Activated CD4-positive, alpha-beta memory T cell treated with anti-CD3 and anti-CD28 coated beads for 36 hours (primary cell): ENCODE measurements at places on chromosomes 4 and X.

DNA sequence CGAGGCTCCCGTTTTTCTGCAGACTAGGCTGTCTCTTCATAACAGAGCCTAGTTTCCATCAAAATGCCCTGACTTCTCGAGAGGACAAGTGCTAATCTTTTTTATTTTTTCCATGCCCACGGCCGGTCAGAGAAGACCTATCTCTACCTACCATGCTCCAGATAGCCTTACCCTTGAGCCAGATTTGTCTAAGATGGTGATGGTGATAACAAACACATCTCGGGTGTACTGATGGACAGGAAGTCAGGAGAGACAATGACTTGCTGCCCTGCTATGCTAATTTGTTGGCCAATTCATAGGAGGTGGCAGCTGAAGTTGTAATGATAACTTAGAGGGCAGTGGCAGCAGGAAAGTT is 42.2 kb upstream of the NKRF start:
- peaks cover 33% of the 10 kb centered on the region for H3K4me1 ChIP-seq
- H3K27ac ChIP-seq, result peak overlapping the region; percentile 97
- DNase-seq, result no peak
- H3K36me3 ChIP-seq, result peaks cover 29% of the 10 kb centered on the region
- peak overlapping the region; percentile 51 for H3K4me3 ChIP-seq
- no peaks in the 10 kb centered on the region for H3K27me3 ChIP-seq

GRCh38 chr4:152106781-152107321 is 346.0 kb upstream of the GATB start:
- peaks cover 68% of the 10 kb centered on the region for H3K4me1 ChIP-seq
- H3K27ac ChIP-seq, result no peak overlapping the region
- no peaks in the 10 kb centered on the region for H3K36me3 ChIP-seq
- DNase-seq, result no peak
- no peak overlapping the region for H3K4me3 ChIP-seq

DNA sequence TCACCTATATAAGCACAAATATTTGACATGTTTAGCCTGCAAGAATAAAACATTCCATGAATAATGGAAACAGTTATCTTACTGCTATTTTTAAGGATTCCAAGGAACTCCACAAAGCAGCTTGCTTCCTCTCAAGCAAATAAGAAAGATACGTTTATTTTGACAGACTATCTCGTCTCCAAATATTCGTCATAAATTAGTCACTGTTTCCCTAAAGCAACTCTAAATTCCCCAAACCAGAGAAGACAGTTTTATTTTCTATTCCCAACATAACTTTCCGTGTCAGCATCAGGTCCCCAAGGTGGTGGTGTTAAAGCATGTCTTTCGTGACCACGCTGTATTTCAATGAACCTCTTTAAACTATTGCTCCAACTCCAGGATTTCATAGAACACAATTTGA is 24.3 kb upstream of the DKK2 start:
- H3K27ac ChIP-seq, result no peak overlapping the region
- H3K4me3 ChIP-seq, result no peak overlapping the region
- H3K36me3 ChIP-seq, result no peaks in the 10 kb centered on the region
- DNase-seq, result no peak

DNA sequence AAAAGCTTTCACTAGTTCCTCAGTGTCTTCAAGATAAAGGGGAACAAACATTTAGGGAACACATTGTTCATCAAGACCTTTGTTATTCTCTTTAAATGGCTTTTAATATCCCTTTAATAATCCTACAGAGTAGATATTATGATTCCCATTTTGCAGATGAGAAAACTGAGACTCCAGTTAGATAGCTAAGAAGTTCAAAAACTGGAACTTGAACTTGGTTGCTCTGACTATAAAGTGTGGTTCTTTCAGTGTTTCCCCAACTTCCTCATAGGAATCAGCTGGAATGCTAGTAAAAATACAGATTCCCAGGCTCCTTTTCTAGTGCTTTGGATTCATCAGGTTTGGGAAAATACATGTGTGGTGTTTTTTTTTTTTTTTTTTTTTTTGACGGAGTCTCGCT is 37.7 kb downstream of the DLG3 start:
- H3K36me3 ChIP-seq, result peaks cover 4% of the 10 kb centered on the region
- H3K27me3 ChIP-seq, result no peaks in the 10 kb centered on the region
- no peak overlapping the region for H3K27ac ChIP-seq
- peaks cover 6% of the 10 kb centered on the region for H3K4me1 ChIP-seq
- no peak overlapping the region for H3K4me3 ChIP-seq

DNA sequence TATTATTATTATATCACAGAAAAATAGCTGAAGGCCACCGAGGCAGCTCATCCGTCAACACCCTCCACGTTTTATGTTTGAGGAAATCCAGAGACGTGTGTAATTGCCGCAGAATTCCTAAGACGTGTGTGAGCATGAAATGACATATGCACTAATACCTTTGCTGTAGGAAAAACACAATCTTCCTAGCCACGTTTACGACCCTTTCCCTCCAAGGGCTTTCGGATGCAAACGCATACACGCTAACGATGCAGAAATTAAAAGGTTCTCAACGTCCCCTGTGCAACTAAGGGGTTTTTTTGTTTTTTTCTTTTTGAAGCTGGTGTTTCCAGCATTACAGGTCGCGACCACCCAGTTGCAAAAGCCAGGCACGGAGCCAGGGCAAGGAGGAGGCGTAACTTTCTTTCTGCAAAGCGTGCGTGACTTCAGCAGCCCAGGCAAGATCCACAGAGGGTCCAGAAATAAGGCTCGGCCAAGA is 33.8 kb downstream of the CRLF2 start:
- H3K27me3 ChIP-seq, result no peaks in the 10 kb centered on the region
- H3K4me3 ChIP-seq, result no peak overlapping the region
- DNase-seq, result peak; percentile 34

GRCh38 chrX:110001740-110002299 is 1.1 kb upstream of the TMEM164 start:
- no peaks in the 10 kb centered on the region for H3K36me3 ChIP-seq
- peaks cover 30% of the 10 kb centered on the region for H3K4me1 ChIP-seq
- H3K27me3 ChIP-seq, result no peaks in the 10 kb centered on the region
- H3K27ac ChIP-seq, result peak overlapping the region; percentile 76
- no peak for DNase-seq

GRCh38 chr4:167943872-167944505 is 148.3 kb upstream of the ANXA10 start:
- no peaks in the 10 kb centered on the region for H3K27me3 ChIP-seq
- no peak overlapping the region for H3K27ac ChIP-seq
- H3K4me3 ChIP-seq, result no peak overlapping the region
- no peaks in the 10 kb centered on the region for H3K4me1 ChIP-seq

DNA sequence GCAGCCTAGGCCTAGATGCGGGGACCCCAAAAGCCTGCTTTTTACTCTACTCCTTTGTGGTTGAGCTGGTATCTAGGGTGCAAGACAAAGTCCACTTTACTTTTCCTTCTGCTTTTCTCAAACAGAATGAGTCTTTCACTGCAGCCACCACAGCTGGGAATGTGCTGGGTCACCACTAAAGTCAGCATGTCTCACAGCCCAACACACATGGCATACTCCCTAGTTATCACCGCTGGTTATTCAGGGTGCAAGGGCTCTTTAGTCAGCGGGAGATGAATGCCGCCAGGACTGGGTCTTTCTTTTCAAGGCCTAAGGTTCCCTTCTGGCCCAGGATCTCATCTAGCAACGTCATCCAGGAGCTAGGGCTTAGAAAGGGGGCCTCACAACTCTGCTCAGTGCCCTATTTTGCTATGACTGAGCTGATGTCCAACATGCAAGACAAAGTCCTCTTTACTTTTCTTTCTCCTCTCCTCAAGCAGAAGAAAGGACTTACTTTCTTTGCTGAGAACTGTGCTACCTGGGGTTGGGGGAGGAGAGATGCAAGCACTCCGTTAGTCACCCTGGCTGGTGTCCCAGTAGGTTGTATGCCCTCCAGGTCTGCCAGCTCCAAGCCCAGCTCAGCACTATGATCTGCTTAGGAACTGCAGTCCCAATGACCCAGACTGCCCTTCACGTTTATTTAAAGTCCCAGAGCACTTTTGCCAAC is 22.9 kb upstream of the STPG2 start:
- H3K4me3 ChIP-seq, result no peak overlapping the region
- no peaks in the 10 kb centered on the region for H3K27me3 ChIP-seq
- H3K4me1 ChIP-seq, result no peaks in the 10 kb centered on the region
- DNase-seq, result no peak
- no peaks in the 10 kb centered on the region for H3K36me3 ChIP-seq

- no peaks in the 10 kb centered on the region for H3K36me3 ChIP-seq
- H3K27me3 ChIP-seq, result no peaks in the 10 kb centered on the region
- DNase-seq, result no peak
- H3K4me3 ChIP-seq, result no peak overlapping the region
- no peak overlapping the region for H3K27ac ChIP-seq
- no peaks in the 10 kb centered on the region for H3K4me1 ChIP-seq
Measured at GRCh38 chrX:30373479-30373878, 64.3 kb upstream of the NR0B1 start.

DNA sequence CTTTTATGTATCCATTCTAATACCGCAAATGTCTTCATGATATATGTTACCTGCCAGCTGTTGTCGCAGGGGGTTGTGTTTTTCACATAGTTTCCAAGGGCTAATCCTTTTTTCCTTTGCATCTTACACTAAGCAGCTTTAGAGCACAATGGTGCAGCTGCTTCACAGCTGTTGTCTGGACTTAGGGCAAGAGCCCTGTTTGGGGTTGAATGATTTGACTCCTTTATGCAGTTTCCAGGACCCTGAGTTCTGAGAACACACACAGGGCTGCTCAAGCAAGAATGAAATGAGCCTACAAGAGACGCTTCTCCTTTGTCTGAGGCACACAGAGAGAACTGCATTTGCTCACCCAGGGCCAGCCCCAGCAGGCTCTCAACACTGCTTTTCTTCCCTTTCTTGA is 20.2 kb downstream of the CCNG2 start:
- H3K27ac ChIP-seq, result no peak overlapping the region
- no peak for DNase-seq
- H3K4me1 ChIP-seq, result no peaks in the 10 kb centered on the region
- peaks cover 2% of the 10 kb centered on the region for H3K27me3 ChIP-seq

GRCh38 chr4:187209921-187210613 is 486.4 kb upstream of the FAT1 start:
- no peak overlapping the region for H3K4me3 ChIP-seq
- DNase-seq, result no peak
- H3K36me3 ChIP-seq, result no peaks in the 10 kb centered on the region
- no peak overlapping the region for H3K27ac ChIP-seq
- H3K27me3 ChIP-seq, result no peaks in the 10 kb centered on the region

DNA sequence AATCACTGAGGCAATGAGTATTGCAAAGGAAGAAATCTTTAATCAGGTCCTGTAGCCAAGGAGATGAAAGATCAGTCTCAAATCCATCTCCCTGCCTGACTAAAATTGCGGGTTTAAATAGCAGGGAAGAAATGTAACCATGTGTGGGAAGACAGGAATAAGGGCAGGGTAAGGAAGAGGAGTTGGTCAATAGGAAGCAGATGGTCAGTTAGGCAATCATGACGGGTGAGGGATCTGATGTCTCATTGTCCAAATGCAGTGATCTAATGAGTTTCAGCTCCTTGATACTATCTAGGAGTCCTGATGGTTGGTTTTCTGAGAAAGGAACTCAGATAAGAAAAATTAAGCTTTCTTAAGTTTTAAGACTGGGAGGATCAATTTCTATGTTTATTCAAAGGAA is 200.8 kb downstream of the SPATA18 start:
- no peak overlapping the region for H3K4me3 ChIP-seq
- H3K27ac ChIP-seq, result no peak overlapping the region
- DNase-seq, result no peak
- H3K36me3 ChIP-seq, result no peaks in the 10 kb centered on the region

GRCh38 chr4:27050731-27051130 is 190.1 kb downstream of the STIM2 start:
- no peak overlapping the region for H3K4me3 ChIP-seq
- peaks cover 6% of the 10 kb centered on the region for H3K4me1 ChIP-seq
- H3K36me3 ChIP-seq, result no peaks in the 10 kb centered on the region
- DNase-seq, result no peak

DNA sequence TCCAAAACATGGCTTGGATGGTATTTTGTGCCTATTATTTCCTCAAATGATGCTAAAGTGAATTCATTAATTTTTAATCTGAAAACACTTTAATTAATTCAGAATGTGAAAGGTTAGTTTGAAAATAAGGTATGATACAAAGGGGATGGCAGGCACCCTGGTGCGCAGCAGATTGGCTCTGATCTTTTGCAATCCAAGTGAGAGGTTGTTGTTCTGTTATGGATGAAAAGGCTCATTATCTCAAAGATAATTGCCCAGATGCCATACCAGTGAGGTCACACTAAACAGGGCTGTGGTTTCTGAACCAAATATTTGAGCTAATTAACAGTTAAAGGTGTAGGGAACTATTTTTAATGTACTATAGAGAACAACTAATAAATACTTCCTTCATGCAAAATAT is 504.9 kb downstream of the RAPGEF2 start:
- H3K36me3 ChIP-seq, result no peaks in the 10 kb centered on the region
- no peaks in the 10 kb centered on the region for H3K4me1 ChIP-seq
- DNase-seq, result no peak

DNA sequence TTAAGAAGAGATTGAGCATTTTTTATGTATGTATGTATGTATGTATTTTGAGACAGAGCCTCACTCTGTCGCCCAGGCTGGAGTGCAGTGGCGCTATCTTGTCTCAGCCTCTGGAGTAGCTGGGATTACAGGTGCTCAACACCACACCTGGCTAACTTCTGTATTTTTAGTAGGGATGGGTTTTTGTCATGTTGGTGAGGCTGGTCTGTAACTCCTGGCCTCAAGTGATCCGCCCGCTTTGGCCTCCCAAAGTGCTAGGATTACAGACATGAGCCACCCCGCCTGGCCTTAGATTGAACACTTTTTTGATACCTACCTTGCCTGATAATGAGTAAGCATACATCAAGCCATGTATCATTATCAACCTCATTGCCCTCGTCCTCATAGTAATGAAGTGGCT is 2.7 kb downstream of the N4BP2 start:
- peaks cover 17% of the 10 kb centered on the region for H3K36me3 ChIP-seq
- no peak for DNase-seq
- H3K4me3 ChIP-seq, result no peak overlapping the region
- H3K27ac ChIP-seq, result no peak overlapping the region
- no peaks in the 10 kb centered on the region for H3K27me3 ChIP-seq
